ENCODE measurements at places on chromosomes 1 and 21.

DNA sequence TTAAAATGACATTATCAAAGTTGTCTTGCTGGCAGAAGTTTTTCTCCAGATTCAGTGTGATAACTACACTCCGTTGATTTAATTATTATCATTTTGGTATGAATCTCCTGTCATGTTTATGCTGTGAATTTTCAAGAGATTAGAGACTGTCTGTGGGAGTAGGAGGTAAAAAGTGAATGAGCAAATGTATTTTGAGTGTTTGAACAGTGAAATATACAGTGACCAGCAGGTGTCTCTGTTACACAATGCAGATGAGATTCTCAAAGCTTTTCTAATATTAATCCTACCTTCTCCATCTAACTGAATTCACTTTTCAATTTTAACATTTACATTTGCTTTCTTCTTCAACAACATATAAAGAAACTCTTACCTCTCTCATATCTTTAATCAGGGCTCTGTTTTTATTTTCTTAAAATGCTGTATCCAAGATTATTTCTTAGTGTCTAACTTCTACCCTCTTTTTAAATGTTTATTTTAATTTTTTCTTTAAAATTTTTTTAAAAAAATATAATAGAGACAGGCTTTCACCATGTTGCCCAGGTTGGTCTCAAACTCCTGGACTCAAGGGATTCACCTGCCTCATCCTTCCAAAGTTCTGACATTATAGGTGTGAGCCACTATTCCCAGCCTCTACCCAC lies 20.9 kb upstream of the HSPA13 start:
- no peak for DNase-seq

DNA sequence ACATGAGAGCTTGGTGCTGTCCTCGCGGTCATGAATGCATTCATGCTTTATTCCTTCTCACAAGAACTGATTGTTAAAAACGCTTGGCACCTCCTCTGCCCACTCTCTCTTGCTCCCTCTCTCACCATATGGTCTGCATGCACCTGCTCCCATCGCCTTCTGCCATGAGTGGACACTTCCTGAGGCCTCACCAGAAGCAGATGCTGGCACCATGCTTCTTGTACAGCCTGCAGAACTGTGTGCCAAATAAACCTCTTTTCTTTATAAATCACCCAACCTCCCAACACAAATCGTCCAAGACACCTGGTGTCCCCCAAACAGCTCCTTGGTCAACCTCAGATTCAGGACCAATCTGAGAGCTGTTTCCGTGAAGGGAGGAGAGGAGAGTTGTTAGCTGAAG lies 43.3 kb upstream of the PCBP3 start:
- peak; percentile 5 for DNase-seq

DNA sequence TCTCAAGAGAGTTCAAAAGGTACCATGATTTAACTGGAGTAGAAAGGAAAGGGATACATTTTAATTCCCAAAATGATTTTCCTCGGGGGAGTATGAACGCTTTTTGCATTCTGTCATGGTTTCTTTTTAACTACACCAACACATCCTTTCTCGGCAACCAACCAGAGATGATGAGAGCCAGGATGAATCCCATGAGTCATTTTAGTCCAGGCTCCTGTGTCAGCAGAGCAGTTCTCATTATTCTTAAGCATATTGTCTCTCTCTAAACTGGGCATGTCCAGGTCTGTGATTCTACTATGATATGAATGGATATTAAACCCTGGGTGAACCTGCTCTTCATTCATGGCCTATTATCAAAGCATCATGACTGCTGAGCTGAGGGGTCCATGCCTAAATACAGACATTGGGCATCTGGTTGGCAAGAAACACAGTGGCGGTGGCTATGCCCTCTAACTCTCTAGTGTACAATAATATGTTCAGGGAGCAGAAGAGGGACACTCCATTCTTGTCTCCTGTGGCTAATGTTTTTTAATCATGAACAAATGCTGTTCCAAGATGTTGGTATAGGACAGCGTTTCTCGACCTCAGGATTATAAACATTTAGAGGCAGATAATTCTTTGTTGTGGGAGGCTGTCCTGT lies 124.3 kb upstream of the ESRRG start:
- DNase-seq = no peak

DNA sequence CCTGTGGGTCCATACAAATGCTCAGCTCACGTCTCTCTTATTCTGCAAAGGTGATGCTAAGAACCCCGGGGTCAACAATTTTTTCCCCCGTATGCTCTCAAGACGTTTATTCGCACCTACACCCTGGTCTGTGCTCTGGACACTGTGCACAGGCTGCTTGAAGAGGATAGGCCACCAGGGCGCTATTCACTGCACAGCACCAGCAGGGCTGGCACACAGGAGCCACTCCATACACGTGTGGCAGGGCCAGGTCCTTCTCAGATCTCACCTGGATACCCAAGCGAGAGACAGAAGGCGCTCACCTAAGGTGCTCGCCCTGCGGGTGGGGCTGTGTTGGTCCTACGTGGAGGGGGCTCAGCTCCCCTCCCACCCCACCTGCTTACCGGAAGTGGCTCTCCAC lies 16.7 kb downstream of the TMEM63A start:
- no peak for DNase-seq

DNA sequence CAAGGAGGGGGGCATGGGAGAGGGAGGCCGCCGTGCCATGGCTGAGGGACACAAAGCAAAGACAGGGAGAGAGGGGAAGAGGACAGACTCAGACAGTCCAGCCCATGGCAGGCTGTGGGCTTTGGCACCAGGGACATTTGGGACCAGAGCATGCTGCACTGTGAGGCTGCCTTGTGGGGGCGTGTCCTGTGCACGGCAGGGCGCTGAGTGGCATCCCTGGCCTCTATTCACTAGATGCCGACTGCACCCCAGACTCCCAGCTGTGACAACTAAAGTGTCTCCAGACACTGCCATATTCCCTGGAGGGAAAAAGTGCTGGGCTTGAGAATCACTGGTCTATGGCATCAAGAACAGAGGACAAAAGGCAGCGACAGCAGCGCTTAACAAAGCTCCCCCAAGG lies 18.6 kb upstream of the PRDM15 start:
- DNase-seq = no peak

GRCh38 chr1:66452982-66453381 lies 81.0 kb upstream of the SGIP1 start:
- no peak for DNase-seq

DNA sequence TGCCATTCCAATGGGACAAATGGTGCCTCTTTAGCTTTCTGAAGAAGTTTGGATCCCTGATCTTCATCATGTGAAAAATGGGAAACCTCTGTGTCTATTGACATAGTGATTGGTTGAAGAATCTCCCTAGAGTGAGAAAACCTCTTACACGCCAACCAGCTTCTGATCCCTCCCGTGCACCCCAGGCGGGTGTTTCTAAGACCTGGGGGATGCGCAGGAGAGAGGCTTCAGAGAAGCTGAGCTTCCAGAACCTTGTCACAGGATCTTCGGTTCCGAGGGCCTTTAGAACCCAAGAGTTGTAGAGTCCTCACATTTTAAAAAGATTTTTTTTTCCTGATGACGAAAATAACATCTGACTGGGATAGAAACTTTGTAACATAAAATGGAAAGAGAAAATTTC lies 11.3 kb downstream of the PODN start:
- no peak for DNase-seq

DNA sequence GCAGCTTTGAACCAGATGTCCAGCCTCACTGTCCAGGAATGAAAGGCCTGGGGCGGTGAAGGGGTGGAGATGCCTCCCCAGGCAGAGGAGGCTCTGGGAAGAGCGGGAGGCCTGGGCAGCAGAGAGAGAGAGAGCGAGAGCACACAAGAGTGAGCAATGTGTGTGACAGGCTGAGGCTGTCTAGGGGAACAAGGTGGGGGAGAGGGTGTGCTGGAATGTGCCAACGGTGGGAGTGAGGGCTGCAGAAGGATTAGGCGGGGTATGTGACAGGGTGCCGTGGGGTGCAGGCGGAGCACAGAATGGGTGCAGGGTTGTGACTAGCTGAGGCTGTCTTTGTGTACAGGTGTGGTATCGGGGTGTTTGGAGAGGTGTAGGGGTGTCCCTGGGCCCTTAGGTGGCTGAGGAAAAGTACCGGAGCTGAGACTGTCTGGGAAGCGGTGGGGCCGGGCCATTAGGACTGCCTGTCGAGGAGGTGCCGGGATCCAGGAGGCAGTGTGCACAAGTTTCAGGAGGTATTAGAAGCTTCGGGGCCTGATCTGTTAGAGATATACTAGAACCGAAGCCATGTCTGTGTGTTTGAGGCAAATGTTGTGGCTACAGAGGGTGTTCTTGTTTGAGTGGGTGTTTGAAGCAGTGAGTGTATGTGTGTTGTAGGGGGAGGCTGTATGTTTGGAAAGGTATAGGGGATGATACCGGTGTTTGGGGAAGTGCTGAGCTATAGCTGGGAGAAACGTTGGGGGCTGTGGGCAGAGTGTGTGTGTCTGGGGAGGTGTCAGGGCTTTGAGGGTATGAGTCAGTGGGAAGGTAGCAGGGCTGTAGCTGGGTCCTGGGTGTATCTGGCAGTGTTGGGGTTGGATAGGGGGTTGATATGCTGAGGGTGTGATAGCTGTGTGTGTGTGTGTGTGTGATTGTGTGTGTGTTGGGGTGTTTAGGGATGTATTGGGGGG lies 9.1 kb downstream of the AHDC1 start:
- peak; percentile 77 for DNase-seq

DNA sequence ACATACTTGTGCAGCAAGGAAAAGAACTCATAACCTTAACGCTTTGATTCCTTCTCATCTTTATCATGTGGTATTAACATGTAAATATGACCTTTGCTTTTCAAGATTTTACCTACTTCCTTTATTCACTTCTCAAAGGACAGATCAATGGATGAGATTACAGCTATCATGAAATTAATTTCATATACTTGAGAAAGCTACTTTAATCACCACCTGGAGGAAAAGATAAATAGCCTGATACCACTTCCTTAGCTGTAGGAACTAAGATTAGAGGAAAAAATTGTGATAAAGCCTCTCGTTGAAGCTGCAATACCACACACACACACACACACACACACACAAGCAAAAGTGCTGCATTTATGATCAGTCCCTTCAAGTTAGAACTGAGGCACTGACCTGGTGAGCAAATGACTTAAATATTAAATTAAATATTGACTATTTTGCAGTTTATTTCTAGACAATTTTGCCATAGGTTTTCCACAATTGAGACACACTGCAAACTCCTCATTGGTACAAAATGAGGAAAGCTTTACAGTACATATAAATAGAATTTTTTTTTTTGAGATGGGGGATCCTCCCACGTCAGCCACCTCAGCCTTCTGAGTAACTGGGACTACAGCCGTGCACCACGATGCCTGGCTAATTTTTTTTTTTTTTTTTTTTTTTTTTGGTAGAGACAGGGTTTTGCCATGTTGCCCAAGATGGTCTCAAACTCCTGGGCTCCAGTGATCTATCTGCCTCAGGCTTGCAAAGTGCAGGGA lies 27.2 kb upstream of the DMRTB1 start:
- no peak for DNase-seq

GRCh38 chr1:167442854-167443565 lies 75.3 kb downstream of the CD247 start:
- DNase-seq = no peak

DNA sequence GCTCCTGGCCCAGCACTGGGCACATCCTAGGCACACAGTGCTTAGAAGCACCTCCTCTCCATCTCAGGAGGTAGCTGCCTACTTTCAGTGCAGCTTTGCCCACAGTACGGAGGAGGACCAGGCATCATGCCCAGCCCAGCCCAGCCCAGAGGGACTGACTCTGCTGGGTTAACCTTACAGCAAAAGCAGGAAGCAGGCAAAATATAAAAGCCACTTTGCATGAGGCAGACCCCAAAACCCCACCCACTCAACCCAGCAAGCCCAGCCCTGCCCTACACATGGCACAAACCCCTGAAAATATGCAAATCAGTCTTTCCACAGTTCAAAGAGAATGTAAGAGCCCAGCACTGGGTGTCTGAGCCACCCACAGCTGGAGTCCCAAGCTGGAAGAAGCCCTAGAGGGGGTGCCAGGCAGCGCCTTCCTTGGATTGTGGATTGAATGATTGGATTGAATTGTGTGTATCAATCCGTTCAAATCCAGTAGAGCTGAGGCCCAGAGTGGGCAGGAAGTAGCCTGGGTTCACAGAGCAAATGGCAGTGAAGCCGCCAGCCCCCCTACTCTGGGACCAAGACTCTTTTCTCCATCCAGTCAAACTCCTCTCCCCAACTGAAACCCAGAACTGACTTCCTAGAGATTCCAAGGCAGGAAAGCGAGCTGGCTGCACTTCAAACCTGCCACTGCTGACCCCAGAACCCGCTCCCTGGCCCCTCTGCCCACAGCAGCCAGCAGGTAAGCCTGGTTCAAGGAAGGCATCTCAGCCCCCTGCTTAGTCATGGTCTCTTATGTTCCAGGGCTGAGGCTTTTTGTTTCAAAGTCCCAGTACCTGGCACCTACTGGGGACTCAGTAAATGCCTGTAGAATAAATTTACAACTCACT lies 117.7 kb downstream of the LACTBL1 start:
- DNase-seq = no peak

- no peak for DNase-seq
These were observed 56.8 kb downstream of the C1orf21 start for GRCh38 chr1:184443624-184444023.

- DNase-seq = no peak
These were observed 149.3 kb downstream of the TGFB2 start for GRCh38 chr1:218494449-218494852.

DNA sequence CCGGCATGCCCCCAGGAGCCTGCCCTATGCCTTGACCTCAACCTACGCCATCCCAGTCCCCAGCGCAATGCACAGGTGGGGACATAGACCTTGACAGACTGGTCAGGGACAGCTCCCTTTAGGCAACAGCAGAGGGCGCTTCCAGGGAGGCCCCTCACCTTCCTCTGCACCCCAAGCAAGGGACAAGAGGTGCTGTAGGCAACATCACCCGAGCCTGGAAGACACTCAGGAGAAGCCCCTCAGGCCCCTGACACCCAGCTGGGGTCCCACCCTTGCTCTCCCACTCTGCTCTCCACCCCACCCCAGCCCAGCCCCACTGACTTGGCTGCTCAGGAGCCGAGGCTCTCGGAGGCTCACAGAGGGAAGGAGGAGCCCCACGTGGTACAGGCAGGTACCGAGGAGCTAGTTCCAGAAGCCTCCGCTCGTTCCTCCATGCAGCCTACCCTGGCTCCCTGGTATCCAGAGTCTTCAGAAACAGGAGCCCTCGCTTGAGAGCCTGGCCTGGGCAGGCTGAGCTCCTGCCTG lies 2.4 kb upstream of the WNT3A start:
- peak; percentile 26 for DNase-seq

All from head of caudate nucleus (tissue), 42 donors.